Kidney epithelial cell (primary cell): ENCODE measurements at places on chromosomes 12 and 14. TPM values are rescaled to one million over a fixed set of nuclear protein-coding genes. Genes with fewer than 3 reads are reported as not detected.

Gene ATXN2
- 26.3 and 36.6 TPM in 2 replicates for total RNA-seq

Gene E2F7
- 34.2 and 53.3 TPM in 2 replicates for total RNA-seq

Gene HHIPL1
- total RNA-seq = 1.1 and 4.8 TPM in 2 replicates

Gene KRT6C
- not detected in 2 replicates for total RNA-seq

Gene GLI1
- 1.6 TPM in 2 replicates for total RNA-seq

Gene BCL2L2
- total RNA-seq = 16.2 and 21.3 TPM in 2 replicates

Gene CAPZA3
- total RNA-seq = not detected in 2 replicates

Gene SLCO1B1
- total RNA-seq = not detected in 2 replicates

Gene ZFHX2
- total RNA-seq = 2.3 and 2.6 TPM in 2 replicates

- no peak for DNase-seq
Measured at GRCh38 chr14:39218171-39218769, 15.4 kb upstream of the MIA2 start.

- no peak for DNase-seq
Measured at GRCh38 chr12:14769466-14769968, 33.8 kb downstream of the WBP11 start.

DNA sequence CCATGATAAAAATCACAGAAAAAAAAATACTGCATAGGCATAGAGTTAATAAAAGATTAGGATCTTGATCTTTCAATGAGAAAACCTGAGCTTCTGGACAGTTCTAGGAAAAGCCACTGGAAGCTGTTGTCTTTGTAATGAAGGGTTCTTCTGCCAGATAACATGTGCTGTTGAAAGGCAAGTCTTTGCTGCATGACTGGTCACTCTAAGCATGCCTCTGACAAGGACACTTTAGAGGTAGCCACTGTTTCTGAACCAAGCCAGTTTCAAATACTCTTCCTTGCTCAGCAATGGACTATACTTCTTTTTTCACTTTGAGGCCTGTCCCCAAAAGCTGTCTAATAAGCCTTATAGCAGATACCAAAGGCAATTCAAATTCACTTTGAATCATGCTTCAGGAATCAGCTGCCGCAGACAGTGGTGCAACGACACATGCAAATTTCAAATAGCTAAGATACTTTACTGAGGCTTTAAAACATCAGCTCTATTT lies 70.2 kb downstream of the BTG1 start:
- no peak for DNase-seq

DNA sequence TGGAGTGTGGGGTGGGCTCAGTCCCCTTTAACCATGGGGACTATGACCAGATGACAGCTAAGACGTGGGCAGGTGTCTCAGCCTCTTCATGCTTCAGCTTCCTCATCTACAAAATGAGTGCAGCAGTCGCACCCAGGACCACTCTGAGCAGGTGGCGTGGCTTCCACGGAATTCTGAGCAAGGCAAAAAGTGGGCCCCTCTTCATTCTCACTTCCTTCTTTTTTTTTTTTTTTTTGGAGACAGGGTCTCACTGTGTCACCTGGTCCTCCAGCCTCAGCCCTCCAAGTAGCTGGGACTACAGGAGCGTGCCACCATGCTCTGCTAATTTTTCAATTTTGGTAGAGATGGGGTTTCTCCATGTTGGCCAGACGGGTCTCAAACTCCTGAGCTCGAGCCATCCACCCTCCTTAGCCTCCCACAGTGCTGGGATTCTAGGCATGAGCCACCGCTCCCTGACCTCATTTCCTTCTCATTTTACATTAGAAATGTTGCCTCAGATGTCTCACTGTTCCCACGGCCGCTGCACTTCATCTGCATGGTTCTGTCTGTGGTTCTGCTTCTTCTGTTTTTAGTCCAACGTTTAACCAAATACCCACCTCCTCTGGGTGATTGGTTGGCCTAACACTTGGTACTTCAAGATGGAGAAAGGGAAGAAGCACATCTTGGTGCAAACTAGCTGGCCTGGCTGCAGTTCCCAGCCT lies 41.3 kb upstream of the BCL7A start:
- no peak for DNase-seq

- DNase-seq = no peak
Measured at GRCh38 chr12:79841878-79842265, 93.0 kb downstream of the PPP1R12A start.

DNA sequence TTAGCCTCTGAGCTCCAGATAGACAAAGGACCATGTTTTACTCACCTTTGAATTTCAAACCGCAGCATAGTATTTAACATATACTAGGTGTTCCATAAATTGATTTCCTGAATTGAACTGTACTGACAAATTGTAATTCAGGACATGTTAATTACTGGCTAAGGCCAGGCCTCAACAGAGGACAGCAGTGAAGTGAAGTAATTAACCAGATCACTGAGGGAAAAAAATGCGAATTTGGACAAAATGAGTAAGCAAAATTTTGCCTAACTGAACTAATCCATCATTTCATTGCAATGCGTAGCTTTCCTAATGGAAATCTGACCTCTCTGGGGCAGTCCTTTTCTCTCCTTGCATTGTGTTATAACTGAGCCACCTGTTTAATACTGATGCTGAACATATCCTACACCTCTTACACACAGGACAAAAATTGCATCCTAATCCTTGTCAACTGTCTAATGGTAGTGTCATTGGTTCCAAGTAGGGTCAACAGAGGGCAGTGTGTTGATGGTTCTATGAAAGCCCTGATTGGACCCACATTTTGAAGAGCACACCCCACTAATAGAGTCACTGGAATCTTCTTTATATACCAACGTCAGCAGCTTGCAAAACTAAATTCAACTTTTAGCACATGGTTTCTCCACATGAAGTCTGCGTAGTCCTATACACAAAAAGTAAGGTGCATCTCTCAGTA lies 148.4 kb downstream of the SLC25A21 start:
- DNase-seq = no peak

GRCh38 chr12:28065889-28066630 lies 93.5 kb upstream of the PTHLH start:
- no peak for DNase-seq

- no peak for DNase-seq
Measured at GRCh38 chr14:46747001-46747652, 95.5 kb upstream of the RPL10L start.

GRCh38 chr14:43090380-43090779 lies 1416.7 kb downstream of the FSCB start:
- DNase-seq = no peak

- DNase-seq = no peak
Measured at GRCh38 chr14:72332871-72333270, 400.6 kb downstream of the RGS6 start.

DNA sequence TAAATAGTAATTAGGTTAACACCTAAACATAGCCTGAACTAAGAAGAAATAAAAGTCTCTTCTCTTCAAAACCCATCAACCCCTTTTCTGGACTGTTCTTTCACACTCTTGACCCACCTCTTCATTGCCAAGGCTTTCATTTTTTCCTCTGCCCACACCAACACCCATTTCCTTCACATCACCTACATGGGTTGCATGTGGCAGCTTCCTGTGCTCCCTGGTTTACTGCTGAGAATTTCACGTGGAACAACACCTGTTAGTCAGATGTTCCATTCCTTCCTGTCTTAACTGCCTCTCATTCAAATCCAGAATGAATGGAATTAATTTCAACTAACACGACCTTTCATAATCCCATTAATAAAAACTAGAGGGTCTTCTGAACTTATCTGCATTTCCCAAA lies 157.3 kb downstream of the BCAT1 start:
- no peak for DNase-seq

DNA sequence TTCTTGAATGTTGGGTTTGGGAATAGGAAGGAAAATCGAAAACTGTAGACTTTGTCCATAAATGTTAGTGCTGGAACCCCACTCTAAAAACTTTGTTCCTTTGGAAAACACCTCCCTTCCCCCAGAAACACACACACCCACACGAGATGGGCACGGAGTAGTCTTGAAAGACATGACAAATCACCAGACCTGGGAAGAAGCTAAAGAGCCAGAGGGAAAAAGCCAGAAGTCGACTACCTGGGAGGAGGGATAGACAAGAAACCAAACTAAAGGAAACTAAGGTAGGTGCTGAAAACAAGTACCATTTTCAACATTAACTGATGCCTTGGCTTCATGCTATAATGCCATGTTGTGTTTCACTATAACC lies 925 bp upstream of the NANOG start:
- DNase-seq = no peak
